NCI-H146 (cell line): ENCODE measurements at places on chromosomes 4 and X.

DNA sequence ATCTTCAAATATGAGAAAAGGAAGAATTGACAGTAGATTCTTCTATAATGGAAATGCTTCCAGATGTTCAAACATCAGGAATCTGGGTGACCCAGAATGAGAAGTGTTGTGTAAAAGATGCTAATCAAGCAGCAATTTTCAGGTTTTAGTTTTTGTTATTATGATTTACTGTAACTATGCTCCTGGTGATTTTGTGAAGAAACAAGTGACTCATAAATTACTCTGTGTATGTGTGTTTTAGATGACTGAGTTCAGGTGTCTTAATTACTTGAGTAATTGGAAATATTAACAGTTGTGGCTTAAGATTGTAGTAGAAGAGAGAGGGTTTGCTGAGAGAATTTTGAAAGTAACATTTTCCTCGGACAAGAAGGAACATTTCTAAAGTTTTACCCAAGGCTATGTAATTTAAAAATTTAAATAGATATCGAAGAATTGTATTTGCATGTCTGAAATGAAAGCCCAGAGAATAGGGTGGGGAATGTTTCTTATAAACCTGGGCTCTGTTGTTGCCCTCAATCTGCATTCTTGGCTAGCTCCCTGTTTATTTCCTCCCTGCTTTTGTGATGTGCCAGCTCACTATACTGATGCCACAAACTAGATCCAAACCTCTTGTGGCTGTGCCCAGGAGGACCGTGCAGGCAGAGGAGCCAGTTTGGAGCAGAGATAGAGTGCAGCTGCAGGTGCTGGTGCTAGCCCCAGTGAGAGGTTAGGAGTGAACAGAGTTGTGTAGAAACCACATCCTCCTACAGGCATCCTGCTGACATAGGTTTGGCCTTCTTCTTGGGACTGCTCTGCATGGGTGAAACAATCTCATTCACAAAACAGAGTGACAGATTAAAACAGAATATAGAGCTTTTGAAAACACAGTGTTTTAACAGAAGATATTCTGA lies 25.4 kb upstream of the TNIP3 start:
- DNase-seq = no peak

GRCh38 chrX:153636716-153637115 lies 10.3 kb upstream of the DUSP9 start:
- no peak for DNase-seq

DNA sequence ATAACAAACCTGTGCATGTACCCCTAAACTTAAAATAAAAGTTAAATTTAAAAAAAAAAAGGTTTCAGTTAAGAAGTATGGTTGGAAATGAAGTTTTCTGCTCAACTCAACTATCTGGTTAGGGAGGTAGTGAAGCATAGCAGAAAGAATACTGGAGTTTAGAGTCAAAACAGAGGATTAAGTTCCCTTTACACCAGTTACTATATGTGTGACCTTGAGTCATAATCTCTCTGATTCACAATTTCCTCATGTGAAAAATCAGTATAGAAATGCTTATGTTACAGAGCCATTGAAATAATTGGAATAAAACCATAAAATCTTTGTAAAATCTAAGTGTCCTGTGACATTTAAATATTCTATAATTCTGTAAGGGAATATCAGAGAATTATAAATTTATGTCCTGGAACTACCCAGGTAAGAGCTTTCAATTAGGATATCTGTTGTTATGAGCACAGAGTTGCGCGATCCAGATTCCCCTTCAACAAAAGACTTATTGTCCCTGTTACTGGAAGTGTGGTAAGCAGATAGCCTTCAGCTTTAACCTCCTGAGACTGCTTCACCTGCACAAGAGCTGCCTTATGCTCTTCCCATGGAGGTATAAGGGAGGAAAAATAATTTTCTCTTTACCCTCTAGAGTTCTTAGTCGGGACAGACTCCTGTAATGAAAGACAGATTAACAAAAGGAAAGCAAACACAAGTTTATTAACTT lies 203.8 kb upstream of the NRK start:
- no peak for DNase-seq

- no peak for DNase-seq
Observed at GRCh38 chrX:40853004-40853815, 117.9 kb upstream of the MED14 start.

DNA sequence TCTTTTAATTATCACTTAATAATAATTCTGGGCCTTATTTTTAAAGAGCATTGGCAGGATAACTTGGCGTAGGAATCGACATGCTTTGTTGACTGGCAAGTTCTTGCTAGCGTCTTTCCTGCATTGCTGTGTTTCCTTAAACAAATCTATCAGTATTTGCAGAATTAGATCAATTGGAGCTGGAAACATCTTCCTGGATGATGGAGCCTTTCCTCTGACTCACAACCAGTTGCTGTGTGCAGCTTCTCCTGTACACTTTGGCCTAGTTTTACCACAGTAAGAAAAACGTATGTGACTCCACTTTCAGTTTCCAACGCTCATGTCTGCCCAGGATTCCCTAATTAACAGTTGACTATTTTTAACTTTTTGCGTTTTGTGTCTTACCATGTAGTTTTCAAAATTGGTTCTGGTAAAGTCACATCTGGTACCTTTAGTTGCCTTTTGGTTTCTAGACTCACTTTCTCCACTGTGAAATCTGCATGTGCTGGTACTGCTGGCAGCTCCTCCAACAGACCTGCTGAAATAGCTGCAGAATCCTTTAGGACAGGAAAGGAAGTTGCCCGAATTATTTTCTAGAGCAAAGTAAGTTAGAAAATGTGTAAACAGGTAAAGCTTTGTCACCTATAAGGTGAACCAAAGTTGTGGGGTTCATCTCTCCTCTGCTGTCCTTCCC lies 553.2 kb upstream of the FAT1 start:
- DNase-seq = no peak

- DNase-seq = no peak
Observed at GRCh38 chr4:14640476-14640875, 361.8 kb upstream of the CPEB2 start.

GRCh38 chr4:52358883-52359321 lies 300.2 kb downstream of the USP46 start:
- DNase-seq = no peak

DNA sequence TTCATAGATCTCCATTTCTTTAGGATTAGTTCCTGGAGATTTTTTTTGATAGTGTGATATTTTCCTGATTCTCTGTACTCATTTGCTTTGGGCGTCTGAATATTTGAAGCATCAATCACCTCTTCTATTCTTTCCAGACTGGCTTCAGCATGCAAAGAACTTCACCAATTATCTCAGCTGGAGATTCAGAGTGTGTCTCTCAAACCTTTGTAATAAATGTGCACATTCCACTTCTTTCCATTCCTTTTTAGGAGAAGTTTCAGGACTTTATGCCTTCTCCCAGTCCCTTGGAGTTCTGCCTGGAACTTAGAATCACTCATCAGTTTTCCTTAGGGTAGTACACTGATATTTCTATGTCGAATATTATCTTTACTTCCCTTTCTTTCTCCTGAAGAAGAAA lies 334.8 kb downstream of the TEX13C start:
- no peak for DNase-seq

DNA sequence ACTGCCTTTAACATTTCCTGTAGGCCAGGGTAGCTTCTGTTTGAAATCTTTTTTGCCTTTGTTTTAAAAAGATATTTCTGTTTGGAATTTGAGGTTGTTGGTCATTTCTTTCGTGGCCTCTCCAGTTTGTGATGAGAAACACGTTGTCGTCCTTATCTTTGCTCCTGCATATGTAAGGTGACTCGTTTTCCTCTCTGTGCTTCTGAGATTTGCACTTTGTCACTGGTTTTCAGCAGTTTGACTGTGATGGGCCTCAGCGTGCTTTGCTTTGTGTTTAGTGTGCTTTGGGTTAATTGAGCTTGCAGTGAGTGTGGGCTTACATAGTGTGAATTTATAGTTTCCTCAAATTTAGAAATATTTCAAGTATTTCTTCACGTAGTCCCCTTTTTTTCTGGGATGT lies 81.5 kb downstream of the FAM193A start:
- no peak for DNase-seq

GRCh38 chr4:23441530-23442069 lies 448.2 kb downstream of the PPARGC1A start:
- no peak for DNase-seq

- no peak for DNase-seq
Observed at GRCh38 chr4:7510538-7510937, 75.8 kb upstream of the PSAPL1 start.

- peak; percentile 38 for DNase-seq
Observed at GRCh38 chrX:16771483-16772398, 14.5 kb upstream of the TXLNG start.

GRCh38 chr4:17336524-17336961 lies 175.3 kb downstream of the QDPR start:
- no peak for DNase-seq
